ENCODE measurements at places on chromosomes 3 and 15.

DNA sequence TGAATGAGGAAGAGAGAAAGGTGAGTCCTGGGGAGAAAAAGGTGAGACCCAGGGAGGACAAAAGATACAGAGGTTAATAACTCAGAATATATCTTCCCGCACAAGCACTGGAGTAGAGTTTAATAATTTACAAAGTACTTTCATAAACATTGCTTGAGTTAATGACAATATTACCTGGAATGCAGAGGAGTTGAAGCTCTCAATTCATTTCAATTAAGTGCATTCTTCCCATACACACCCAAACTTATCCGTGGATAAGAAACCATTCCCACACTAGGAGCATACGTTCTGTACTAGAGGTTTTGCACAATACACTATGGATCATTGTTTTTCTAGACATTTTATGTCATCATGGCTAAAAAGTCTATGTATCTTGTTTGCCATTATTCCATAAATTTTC is 23.3 kb upstream of the KNG1 start:
- DNase-seq: no peak

DNA sequence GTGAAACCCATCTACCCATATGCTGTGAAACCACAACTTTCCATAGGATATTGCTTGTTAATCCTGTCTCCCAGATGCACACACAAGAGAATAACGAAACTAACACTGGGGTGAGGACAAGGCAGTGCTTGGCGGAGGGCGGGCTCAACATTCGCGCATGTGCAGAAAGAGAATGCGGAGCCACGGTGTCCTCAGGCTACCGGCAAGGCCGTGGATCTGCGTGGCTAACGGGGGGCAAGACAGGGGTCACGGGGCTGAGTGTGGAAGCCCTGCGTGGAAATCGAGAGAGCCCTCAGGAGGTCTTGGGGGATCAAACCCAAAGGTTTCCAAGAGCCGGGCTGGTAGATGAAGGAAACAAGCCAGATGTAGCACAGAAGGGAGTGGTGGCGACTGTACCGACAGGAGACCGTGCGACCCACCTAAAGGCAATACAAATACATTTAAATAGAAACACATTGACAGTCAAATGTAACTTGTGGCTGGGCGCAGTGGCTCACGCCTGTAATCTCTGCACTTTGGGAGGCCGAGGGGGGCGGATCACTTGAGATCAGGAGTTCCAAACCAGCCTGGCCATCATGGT is 48.5 kb upstream of the TRA2B start:
- DNase-seq: no peak

DNA sequence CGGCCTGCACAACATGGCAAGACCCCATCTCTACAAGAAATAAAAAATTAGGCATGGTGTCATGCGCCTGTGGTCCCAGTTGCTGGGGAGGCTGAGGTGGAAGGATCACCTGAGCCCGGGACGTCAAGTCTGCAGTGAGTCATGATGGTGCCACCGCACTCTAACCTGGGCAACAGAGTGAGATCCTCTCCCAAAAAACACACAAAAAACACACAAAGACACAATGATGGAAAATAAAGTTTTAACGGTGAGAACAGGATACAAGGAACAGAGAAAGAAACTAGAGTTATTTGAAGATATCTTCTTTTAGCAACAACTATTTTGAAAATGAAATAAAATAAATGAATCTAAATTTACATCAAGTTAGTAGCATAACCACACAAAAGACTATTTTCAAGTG is 12.0 kb downstream of the CLASP2 start:
- no peak for DNase-seq

DNA sequence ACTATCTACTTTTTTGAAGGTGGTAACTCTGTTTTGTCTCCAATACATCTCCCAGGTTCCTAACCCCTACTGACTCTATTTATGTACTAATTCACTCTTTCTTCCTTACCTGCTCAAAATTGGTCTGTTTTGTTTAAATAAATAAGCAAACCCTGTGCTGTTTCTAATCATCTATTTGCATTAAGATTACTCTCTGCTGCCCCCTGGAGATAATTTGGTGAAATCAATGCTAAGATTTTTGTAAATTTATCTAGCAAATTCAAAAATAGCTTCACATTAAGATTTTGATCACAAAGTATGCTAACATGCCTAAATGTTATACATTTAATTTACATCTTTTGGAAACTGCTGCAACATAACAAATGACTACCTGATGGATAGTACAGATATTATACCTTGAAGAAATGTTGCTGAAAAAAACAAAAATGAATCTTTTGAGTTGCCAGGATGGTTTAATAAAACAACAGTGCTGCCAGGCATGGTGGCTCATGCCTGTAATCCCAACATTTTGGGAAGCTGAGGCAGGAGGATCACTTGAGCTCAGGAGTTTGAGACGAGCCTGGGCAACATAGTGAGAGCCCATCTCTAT is 4.4 kb upstream of the CD200R1 start:
- DNase-seq: no peak

GRCh38 chr3:20916951-20917606 is 731.1 kb upstream of the SGO1 start:
- no peak for DNase-seq

DNA sequence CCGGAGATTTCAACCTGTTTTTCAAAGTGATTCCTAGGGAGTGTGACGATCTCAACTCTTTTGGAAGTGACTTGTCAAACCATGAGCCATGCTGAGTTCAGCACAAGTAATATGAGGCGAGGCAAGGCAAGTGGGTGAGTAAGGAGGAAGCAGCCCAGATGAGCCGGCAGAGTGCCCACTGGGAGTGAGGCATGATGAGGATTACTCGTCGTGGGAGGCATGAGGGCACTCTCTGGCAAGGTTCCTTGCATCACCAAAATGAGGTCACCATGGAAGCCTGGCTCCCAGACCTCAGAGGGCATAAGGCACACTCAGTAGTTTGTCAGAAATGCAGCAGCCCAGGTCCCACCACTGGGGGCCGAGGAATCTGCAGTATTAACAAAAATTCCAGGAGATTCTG is 636.1 kb downstream of the MAGI1 start:
- no peak for DNase-seq

DNA sequence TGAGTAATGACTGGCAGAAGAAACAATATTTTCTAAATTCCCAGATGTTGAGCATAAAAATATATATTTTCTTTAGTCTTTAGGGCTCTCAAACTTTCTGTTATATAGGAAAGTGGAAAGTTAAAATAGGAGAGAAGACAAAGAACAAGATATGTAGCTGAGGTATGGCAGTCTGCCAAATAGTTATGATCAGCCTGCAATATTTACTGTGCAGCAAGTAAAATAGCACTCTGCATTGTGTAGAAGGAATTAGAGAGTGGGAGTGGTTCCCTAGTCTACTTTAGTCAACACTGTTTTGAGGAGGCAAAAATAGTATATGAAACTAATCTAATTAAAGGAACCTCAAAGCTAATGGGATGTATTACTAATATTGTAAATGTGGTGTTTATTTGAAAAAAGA is 978.1 kb upstream of the ALCAM start:
- no peak for DNase-seq

DNA sequence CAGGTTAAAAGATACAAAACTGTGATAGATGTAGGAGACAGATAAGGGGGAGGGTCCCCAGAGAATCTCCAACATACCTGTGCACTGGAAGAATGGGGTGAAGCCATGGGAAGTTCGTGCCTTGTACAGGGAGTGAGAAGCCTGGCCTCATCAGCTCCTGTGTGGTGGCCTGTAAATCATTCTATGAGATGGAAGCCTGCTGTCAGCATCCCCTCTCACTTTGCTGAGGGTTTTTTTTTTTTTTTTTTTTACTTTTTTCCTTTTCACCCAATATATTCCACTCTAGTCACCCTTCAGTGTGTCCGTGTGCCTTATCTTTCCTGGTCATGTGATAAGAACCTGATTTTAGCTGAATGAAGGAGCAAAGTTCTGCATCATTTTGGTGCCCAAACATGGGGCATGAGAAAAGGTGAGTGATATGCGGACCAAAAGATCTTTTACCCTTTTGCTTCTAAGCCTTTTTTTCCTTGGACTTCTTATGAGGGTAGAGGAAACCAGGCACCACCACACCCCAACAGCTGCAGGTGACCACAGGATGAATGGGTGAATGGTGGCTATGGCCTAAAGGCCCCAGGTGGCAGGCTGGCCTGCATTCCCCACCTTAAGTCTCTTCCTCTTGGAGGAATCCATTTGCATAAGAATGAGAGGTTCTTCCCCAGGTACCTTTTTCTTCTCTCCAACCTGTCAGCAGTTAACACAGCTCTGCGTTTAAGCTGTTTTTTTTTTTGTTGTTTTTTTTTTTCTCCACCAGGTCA is 1345.0 kb downstream of the NSUN3 start:
- DNase-seq: no peak

- no peak for DNase-seq
Observed at GRCh38 chr15:44542596-44542995, 5.6 kb downstream of the EIF3J start.

DNA sequence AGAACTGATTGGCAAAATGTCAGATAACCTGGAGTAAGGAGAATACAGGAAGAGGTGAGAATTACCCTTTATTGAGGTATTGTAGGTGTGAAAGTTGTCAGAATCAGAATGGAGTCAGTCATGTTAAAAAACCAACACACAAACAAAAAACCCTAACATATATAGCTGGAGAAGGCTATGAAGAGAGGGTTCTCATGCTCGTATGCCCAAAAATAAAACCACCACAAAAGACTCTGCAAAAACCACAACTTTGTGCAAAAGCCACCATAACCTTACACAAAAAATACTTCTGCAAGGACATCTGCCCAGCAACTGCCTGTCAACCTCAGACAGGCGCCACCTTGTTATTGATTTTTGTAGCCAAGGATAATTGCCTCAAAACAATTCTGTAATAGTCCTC is 136.0 kb downstream of the CD47 start:
- DNase-seq: no peak

- DNase-seq: no peak
Observed at GRCh38 chr3:137148917-137149316, 191.1 kb downstream of the IL20RB start.

GRCh38 chr3:126570103-126570541 is 11.4 kb upstream of the C3orf22 start:
- no peak for DNase-seq

- no peak for DNase-seq
Observed at GRCh38 chr15:79643393-79643792, 211.3 kb downstream of the MINAR1 start.

DNA sequence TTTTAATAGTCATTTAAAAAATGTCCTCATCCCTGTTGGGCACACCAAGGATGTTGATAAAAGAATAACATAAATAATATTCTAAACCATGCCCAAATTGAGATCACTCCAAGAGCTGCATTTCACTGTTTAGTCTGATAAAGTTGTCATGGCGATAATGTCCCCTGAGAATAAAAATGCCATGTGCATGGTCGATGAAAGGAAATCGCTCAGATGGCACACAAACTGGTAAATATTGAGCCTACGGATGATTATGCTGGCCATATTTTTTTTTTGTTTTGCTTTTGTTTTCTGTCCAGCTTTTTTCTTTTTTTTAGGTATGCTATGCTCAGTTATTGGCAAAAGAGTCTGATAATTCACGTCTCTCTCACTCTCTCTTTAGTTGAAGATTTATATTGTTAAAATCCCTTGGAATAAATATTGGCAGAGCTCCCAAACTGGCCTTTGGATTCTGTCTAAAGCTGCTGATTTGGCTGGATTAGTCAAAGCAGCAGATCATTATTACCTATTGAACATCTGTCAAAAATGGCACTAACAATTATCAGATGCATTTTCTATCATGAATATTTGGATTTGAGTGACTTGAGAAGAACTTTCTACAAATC is 643.8 kb downstream of the SQOR start:
- no peak for DNase-seq

GRCh38 chr3:152269831-152270734 is 1.4 kb downstream of the MBNL1 start:
- DNase-seq: no peak

DNA sequence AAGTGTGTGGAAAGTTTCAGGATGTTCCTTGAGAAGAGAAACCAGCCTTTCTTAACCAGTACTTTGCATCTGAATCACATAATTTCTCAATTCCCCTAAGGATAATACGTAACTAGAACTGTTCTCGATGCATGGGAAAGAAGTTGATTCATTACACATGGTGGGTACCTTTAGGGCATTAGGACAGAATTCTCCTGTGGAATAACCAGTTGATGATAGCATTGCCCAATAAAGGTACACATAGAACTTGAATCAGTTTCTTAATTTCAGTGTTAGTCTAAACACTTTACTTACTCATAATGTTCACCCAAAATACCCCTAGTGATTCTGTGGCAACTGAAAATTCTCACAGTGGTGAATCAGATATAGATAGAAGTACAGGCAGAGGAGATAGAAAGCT is 1030.9 kb downstream of the ROBO1 start:
- no peak for DNase-seq

GRCh38 chr3:10721101-10721500 is 94.9 kb upstream of the SLC6A11 start:
- no peak for DNase-seq

- DNase-seq: no peak
Observed at GRCh38 chr3:136545664-136546268, 206.4 kb downstream of the STAG1 start.

GRCh38 chr3:37944391-37944842 is 46.2 kb upstream of the VILL start:
- DNase-seq: no peak

DNA sequence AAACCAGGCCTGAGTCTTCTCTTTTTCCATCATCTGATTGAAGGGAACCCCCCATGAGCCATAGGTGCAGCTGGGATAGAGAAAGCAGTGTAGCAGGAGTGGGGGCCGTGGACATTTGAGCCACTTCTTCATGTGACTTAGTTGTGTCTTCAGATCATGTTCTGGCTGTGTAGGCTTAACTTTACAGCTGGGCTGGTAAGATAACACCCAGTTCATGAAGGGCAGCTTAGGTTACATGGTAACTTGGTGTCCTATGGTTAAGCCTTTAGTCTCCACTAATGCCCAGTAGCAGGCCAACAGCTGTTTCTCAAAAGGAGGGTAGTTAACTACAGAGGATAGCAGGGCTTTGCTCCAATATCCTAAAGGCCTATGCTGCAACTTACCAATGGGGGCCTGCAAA is 11.4 kb upstream of the SNRPN start:
- DNase-seq: no peak

DNA sequence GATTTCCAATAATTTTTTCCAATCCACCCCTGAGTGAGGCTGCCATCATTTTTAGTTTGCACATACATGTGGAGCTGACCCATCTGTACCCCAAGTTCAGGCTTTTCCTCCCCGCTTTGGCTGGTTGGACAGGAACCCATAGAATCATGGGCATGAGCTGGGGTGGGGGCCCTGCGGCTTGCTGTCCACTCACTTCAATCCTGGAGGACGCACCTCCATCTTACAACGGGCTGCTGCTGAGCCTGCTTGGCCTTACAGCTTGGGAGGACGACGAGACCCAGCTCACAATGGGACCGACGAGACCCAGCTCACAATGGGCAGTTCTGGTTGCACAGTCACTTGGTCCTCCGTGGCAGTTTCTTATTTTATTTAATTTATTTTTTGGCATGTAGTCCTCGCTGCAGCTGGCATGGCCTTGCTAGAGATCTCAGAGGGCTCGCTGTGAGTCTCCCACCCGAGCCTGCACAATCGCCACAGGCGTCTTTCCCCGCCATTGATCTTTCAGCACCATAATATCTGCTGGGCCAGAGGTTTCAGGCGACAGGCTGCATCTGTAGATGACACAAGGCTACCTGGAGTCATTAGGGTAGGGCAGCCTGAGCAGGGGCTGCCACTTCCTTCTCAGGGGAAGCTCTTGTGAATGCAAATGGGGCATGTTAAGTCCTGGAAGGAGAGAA is 19.6 kb upstream of the EPHB3 start:
- DNase-seq: no peak

Measured in stimulated activated CD4-positive, alpha-beta T cell treated with anti-CD3 and anti-CD28 coated beads, Interleukin-1b, Interleukin-23, amount 100 ng/mL, for 1 hour (primary cell).